DMS 273 treated with DMSO at 0.1 percent for 48 hours (cell line): ENCODE measurements at places on chromosomes 7 and 10.

DNA sequence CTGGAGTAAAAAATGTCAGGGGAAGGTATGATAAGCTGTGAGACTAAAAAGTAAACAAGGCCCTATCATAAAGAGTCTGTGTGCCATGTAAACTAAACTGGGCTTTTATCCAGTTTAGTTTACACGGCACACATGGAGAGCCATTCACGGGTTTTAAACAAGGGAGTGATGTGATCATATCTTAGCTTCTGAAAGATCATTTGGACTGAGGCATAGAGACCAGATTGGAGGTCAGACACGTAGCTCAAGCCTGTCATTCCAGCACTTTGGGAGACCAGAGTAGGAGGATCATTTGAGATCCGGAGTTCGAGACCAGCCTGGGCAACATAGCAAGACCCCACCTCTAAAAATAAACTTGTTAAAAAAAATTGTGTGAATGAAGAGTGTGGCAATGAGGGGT lies 50.1 kb downstream of the SKIDA1 start:
- DNase-seq, result no peak

DNA sequence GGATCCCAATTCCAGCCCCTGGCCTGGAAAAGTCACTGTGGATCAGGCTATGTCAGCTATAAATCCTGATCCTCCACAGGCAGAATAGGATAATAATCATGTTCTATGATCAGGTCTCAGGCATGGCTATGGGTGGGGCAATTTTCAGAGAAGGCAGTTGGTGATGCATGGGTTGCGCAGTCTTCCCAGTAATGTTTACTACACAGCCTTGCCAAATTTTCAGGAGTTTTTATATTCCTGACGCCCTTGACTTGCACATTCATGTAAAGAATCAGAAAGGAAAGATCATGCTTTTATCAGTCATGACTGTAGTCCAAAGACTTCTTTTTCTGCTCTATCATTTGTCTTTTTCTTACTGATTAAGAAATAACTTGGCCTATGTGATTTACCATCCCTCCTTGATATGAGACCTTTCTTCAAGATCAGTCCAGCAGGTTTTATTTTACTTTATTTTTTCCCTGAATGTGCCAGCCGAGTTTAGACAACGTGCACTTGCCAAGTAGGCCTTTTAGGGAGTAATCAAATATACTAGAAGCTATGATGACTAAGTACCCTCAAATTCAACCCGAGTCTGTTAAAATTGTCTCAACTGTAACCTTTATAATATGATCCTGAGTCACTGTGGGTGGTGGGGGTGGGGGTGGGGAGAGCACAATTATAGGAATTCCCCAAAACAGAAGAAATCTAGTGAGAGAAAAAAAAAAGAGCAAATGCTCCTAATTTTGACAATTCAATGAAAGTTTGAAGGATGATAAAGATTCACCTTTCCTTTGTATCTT lies 31.9 kb downstream of the ARL4A start:
- no peak for DNase-seq

GRCh38 chr10:131567279-131568162 lies 256.0 kb upstream of the TCERG1L start:
- DNase-seq, result no peak

DNA sequence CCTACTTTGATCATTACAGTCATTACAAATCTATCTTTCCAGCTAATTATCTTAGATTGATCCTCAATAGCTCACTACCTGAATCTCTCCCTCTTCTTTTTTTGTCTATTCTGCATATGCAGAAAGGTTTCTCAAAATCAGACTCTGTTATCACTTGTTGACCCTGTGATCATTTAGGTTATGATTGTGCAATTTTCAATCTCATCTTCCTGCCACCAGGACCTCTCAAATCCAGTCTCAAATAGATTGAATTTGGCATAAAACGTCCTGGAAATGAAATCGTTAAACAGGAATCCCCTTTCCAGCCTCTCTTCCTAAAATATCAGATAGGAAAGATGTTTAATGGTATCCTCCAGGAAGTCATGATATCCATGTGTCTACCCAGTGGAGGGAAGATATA lies 96.6 kb downstream of the ST8SIA6 start:
- DNase-seq, result no peak

DNA sequence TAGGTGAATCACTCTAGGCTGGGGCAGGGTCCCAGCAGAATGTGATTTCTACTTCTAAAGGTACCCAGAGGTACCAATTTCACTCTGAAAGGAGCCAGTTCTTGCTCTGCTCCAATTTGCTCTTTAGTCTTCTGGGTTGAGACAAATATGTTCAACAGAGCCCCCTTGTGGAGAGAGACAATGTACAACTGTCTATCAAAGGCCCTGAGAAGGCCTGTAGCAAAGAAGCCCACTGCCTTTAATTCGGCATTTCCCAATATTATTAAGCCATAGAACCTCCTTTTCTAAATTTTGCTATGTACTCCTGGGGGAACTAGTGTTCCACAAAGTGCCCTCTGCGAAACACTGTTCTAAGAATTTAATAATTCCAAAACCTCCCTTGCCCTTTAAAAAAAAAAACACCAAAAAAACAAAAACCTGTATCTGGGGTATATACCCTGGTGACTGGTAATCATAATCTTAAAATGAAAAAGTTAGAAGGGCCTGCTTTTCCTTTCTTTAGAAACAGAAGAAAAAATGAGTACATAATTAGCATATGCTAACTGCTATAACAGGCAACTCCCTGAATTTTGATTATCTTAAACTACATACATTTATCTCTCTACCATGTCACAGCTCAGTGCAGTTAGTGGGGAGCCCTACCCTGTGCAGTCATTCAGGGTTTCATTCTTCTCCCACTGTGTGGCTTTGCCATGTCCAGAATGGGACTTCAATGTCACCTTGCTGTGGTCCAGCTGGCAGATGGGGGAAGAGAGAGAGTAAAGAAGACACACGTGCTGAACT lies 160.9 kb upstream of the BMPER start:
- no peak for DNase-seq

GRCh38 chr7:52352013-52352981 lies 683.1 kb upstream of the POM121L12 start:
- no peak for DNase-seq

- no peak for DNase-seq
Observed at GRCh38 chr7:53397911-53398310, 362.5 kb downstream of the POM121L12 start.

- no peak for DNase-seq
Observed at GRCh38 chr7:28815928-28816373, 142.2 kb downstream of the TRIL start.

- DNase-seq, result no peak
Observed at GRCh38 chr7:1236831-1237701, 4.4 kb downstream of the UNCX start.

GRCh38 chr7:142626420-142627035 lies 122.7 kb upstream of the PRSS1 start:
- DNase-seq, result no peak

DNA sequence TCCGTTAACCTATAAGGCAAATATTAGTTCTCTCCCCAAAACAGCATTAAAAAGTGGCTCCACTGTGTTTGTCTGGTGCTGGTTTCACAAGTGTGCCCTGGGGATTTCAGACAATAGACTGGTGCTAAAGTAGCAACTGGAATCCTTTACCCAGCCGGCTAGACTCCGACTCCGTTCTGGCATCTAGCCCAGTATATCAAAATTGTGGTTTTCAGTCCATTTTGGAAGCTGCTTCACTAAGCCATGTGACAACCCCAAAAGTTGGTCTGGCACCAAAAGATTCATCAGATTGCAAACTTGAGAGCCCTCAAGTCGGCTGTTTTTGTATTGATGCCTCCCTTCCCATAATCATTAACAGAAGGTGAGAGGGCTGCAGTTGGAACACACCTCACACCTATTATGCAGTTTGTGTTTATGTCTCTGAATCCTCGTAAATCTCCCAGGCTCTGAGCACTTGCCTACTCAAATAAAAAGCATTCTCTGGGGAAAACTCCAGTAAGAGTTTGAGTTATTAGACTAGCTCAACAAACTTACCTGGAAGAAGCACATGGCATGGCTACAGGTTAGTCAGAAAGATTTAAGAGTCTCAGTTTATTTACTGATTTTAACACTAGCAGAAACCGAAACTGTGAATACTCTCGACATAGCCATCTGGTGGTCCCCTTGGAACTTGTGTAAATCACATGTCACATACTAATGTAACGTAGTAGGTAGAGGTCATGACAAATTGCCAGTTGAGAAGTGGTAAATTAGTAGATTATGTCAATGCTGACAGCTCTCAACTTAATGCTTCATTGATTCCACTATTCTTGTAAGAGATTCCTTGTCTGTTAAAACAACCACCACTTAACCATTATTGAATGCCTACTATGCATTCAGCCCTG lies 14.8 kb upstream of the WNT16 start:
- peak; percentile 87 for DNase-seq

DNA sequence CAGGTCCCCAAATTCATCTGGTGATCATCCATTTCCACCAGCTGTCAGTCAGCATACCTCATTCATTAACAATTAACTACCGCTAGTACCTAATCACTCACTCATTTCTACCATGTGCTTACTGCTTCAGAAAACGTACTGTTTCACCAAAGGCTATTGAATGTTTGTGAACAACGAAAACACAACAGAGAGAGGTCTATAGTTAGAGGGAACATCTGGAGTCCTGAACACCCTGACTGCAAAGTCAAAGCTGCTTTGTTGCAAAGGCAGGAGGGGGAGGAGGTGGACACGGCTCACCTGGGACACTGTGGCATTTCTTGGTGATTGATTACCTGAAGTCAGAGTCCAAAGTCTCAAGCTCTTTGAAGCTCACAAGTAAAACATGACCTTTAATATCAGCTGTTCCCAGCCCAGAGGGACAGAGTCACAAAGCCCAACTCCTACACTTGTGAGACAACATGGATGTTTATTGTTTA lies 342.3 kb upstream of the ADARB2 start:
- DNase-seq, result no peak

- DNase-seq, result peak; percentile 91
Observed at GRCh38 chr7:72435366-72435765, 23.2 kb upstream of the CALN1 start.

GRCh38 chr7:54392935-54393334 lies 149.2 kb upstream of the VSTM2A start:
- DNase-seq, result no peak

- no peak for DNase-seq
Observed at GRCh38 chr7:100823534-100823933, 3.8 kb downstream of the EPHB4 start.

- DNase-seq, result no peak
Observed at GRCh38 chr7:12890586-12890985, 203.2 kb downstream of the ARL4A start.

DNA sequence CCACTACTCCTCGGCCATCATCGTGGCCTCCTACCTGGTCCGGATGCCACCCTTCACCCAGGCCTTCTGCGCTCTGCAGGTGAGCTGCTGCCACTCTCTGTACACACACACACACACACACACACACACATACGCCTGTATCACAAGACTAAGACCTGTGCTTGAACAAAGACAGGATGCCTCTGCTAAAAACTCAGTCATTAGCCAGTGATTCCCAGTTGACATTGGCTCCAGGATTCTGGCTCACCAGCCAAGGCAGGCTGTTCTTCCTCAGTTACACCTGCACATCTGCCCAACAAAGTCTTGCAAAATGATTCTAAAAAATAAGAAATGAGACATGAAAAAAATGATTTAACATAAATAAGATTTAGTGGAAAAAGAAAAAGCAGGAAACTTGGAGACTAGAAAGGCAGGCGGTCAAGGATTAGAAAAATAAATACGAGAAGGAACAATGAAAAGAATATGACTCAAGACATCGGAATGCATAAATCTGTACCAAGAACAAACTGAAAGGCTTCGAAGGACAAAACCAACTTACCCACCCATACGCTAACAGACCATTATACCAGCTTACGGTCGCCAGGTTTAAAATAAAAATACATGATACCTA lies 7.4 kb upstream of the LRRC18 start:
- DNase-seq, result no peak

DNA sequence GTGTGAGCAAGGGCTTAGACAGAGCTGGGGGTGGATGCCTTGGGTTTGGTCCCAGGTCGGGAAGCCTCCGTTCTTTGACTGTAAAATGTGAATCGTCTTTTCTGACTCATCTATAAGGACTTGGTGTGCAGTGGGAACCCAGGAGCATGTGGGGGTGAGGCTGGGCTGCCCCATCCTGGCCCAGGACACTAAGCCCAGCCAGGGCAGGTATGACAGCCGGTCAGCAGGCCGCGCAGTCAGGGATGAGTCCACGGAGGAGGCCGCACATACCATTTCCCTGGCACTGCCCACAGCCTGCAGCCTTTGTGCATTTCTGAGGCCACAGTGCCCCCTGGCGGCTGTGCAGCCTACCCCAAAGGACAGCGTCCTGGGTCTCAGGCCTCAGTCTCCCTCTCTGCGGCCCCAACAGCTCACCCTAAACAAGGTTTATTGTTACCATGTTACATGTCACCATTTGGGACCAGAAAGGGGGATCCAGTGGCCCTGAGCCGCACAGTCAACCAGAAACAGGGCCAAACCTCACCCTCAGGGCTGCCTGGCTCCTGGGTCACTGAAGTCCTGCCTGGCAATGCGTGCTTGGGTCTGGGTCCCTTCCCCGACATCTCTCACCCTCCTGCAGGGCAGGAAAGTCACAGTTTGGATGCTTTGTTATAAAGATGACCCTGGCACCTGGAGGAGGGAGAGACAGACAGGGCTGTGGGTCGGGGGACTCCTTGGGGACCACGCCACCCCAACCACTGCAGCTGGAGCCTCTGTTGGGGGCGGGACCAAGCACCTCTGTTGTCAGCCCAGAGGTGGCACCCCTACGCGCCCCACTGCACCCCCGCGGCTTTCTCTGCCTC lies 14.4 kb upstream of the SH2B2 start:
- DNase-seq, result no peak

DNA sequence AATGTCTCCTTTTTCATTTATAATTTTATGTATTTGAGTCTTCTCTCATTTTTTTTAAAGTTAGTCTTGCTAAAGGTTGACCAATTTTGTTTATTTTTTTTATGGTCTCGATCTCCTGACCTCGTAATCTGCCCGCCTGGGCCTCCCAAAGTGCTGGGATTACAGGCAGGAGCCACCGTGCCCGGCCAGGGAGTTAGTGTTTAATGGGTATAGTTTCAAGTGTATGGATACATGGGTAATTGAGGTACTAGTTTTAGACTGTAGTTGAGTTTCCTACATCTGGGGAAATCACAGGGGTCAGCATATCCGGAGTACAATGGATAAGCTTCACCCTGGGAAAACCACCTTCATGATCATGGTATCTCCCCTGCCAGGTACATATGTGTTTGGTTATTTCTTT lies 267.3 kb upstream of the KCND2 start:
- DNase-seq, result no peak

DNA sequence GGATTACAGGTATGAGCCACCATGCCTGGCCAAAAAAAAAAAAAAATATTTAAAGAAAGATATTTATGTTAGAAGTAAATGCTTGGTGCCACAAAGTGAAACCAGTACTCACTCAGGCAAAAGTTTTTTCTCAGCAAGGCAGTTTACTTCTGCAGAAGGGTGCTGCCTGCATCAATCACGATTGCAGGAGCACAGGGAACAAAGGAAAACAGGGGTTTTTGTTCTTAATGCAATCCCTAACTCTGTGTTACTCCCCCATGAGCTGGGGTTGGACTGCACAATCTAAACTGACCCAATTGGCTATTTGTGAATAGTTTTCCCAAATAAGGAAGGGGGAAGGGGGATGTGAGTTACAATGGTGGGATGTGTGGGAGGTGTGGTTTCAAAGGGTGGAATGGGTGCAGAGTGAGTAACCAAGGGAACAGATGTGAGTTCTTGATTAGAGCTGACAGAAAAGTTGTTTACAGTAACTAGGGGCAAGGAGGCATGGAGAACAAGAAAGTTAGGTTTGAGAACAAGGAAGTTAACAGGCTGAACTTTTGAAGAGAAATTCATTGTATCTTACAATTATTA lies 255.4 kb downstream of the TYW1 start:
- no peak for DNase-seq
